Activated CD4-positive, alpha-beta T cell treated with anti-CD3 and anti-CD28 coated beads for 36 hours (primary cell): ENCODE measurements at places on chromosomes 3 and 15. TPM values are rescaled to one million over a fixed set of nuclear protein-coding genes. Genes with fewer than 3 reads are reported as not detected.
A peak's percentile ranks its signal among the peaks of the same experiment; 100 is the strongest.

- H3K36me3 ChIP-seq, result no peaks in the 10 kb centered on the region
- no peaks in the 10 kb centered on the region for H3K27me3 ChIP-seq
- no peak overlapping the region for H3K4me3 ChIP-seq
- DNase-seq, result no peak
- no peak overlapping the region for H3K27ac ChIP-seq
Observed at GRCh38 chr3:30114918-30115317, 491.5 kb upstream of the TGFBR2 start.

DNA sequence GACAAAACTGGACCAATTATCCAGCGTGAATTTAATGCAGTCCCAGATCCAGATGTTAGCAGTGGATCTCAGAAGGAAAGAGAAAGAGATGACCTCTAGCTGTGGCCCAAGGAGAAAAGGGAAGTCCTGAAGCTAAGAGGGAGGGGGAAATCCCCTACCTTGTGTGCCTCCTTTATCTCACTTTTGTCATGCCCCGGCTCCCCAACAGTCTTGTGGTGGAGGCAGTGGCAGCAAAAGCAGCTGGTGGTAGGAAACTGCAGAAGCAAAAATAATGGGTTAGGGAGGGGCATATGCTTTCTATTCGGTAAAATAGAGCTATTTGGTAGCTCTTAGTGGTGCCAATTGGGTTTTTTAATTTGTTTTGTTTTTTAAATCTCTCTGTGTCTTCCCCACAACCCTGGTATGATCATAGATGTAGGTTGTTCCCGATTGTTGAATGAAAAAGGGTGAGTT lies 56.5 kb downstream of the MCTP2 start:
- H3K4me1 ChIP-seq, result peaks cover 37% of the 10 kb centered on the region
- no peaks in the 10 kb centered on the region for H3K27me3 ChIP-seq
- peak; percentile 67 for DNase-seq
- H3K27ac ChIP-seq, result peak overlapping the region; percentile 49

DNA sequence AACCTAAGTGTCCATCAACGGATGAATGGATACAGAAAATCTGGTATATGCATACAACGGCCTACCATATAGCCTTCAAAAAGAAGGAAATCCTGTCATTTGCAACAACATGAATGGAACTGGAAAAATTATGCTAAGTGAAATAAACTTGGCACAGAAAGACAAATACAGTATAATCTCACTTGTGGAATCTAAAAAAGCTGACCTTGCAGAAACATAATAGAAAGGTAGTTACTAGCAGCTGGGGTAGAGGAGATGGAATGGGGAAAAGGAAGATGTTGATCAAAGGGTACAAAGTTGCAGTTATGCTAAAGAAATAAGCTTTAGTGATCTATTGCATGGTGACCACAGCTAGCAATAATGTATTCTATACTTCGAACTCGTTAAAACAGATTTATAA lies 444.1 kb downstream of the OCA2 start:
- H3K36me3 ChIP-seq, result no peaks in the 10 kb centered on the region
- DNase-seq, result no peak
- no peak overlapping the region for H3K27ac ChIP-seq
- no peaks in the 10 kb centered on the region for H3K4me1 ChIP-seq
- H3K4me3 ChIP-seq, result no peak overlapping the region

DNA sequence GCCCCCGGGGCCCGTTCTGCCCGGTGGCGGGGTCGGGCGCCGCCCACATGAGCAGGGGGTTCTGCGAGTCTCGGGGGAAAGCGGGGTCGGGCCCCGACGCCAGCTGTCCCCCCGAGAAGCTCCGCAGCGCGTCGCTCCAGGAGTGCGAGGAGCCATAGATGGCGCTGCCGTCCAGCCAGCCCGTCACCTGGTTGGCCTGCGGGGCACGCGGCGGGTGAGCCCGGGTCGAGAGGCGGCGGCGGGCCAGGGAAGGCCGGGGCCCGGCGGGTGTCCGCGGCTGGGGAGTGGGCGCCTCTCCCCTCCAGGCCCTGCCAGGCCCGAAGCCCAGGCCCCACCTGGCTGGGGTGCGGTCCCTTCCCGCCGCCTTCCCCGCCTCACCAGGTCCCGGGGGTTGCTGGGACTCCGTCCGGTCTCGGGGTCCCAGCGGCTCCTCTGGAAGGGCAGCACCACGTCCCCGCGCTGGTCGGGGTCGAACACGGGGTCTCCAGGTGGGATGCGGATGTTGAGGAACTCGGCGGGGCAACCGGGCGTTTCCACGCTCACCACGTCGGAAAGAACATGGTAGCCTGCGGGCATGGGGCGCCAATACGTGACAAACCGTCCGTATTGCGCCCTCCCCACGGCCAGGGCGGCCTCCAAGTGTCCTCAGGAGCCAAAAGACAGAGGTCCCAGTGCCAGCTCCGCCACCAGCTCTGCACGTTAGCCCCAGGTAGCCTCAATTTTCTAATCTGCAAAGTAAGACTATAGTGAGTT lies 2.4 kb downstream of the DUOX2 start:
- H3K27ac ChIP-seq, result no peak overlapping the region
- H3K4me3 ChIP-seq, result peak overlapping the region; percentile 30
- H3K36me3 ChIP-seq, result no peaks in the 10 kb centered on the region
- H3K4me1 ChIP-seq, result peaks cover 29% of the 10 kb centered on the region
- DNase-seq, result no peak
- H3K27me3 ChIP-seq, result peaks cover 66% of the 10 kb centered on the region

MST1R gene
- total RNA-seq, result 1.2 TPM

TTC21A gene
- 2.3 TPM for total RNA-seq

SLC24A5 gene
- not detected for total RNA-seq

STAB1 gene
- total RNA-seq, result 0.14 TPM

PLCL2 gene
- 15.0 TPM for total RNA-seq

CFAP91 gene
- 0.25 TPM for total RNA-seq

LEKR1 gene
- total RNA-seq, result 0.37 TPM

SERINC4 gene
- total RNA-seq, result 0.46 TPM
